ENCODE measurements at places on chromosomes 5 and 9. TPM values are rescaled to one million over a fixed set of nuclear protein-coding genes. Genes with fewer than 3 reads are reported as not detected.

C5orf58 gene
- not detected for total RNA-seq

SLC34A3 gene
- total RNA-seq, result not detected

TAS2R1 gene
- total RNA-seq, result not detected

BTNL9 gene
- not detected for total RNA-seq

SPATA31E1 gene
- total RNA-seq, result not detected

LCN10 gene
- total RNA-seq, result not detected
